ENCODE measurements at places on chromosomes 12 and 14. TPM values are rescaled to one million over a fixed set of nuclear protein-coding genes. Genes with fewer than 3 reads are reported as not detected.

DNA sequence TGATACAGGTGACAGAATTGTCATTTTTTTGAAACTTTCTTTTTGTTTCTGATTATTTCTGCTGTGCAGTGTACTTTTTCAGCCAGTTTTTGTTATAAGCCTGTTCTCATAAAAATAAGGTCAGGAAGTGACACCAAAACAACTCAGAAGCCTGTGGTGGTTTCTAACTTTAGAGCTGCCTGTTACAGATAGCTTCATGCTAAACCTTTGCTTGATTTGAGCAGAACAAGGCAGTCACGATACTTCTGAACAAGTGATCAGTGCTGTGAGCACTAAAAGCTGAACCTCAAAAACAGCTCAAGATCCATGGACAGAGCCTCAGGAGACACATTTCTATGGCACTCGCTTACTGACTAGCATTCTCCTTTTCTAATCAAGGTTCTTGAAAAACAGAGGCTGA is 82.0 kb downstream of the PRKCH start:
- peaks cover 3% of the 10 kb centered on the region for H3K27me3 ChIP-seq
- peaks cover 57% of the 10 kb centered on the region for H3K4me1 ChIP-seq
- H3K4me3 ChIP-seq: peak overlapping the region; percentile 73
- peak; percentile 58 for DNase-seq

TOMM20L gene
- polyA plus RNA-seq: 3.7 TPM

MYO1A gene
- polyA plus RNA-seq: not detected

DNA sequence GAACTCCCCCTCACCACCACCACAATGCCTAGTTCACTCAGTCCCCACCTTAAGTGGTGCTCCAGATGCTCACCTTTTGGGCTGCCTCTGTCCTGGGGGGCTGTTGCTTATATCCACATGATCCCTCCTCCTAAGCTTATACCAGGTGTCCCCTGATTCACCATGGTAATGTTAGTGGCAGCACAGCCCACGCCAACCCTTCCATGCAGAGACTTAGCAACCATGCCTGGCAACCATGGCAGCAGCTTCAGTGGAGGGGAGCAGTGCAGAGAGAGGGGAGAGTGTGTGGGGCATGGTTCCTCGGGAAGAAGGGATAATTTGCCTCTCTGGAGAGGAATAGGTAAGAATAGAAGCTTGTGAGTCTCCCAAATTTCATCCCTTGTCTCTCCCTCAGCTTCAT is 1.2 kb upstream of the DDN start:
- no peak overlapping the region for H3K27ac ChIP-seq
- H3K36me3 ChIP-seq: peaks cover 37% of the 10 kb centered on the region
- DNase-seq: no peak
- peaks cover 24% of the 10 kb centered on the region for H3K27me3 ChIP-seq
- H3K4me3 ChIP-seq: peak overlapping the region; percentile 49

- H3K4me3 ChIP-seq: no peak overlapping the region
- no peaks in the 10 kb centered on the region for H3K27me3 ChIP-seq
- H3K4me1 ChIP-seq: no peaks in the 10 kb centered on the region
- peaks cover 4% of the 10 kb centered on the region for H3K36me3 ChIP-seq
Observed at GRCh38 chr14:50348933-50349332, 36.8 kb downstream of the DMAC2L start.

Measured in immature natural killer cell (primary cell).